ENCODE measurements at places on chromosomes 7 and 10.

- DNase-seq = no peak
Measured at GRCh38 chr7:128955981-128956380, 18.3 kb downstream of the IRF5 start.

DNA sequence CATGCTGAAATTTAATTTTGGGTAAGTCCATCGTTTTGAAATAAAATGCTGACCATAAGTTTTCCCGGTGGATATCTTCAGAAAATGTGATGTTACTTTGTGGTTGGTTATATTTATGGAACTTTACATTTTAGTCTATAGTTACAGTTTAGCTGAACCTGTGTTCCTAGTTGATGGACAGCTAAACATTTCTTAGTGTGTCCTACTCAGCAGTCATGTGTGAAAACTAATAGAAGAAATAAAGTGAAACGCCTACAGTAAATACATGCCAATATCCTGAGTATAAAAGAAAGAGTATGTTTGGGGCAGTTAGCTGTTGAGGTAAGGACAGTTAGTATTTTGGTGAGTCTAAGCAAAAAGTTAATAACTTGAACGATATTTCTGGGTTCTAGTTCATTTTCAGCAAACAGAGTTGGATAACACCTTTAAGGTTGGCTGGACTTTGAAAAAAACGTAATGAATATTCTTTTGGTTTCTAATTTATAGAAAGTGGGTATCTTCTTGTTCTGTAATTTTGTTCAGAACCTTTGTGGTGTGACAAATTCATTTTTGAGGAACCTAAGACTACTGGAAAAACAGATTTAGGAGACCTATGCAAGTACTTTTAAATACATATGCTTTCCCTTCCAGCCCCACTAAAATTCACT is 28.7 kb downstream of the LCOR start:
- no peak for DNase-seq

- no peak for DNase-seq
Measured at GRCh38 chr7:25802473-25802872, 349.5 kb upstream of the NFE2L3 start.

DNA sequence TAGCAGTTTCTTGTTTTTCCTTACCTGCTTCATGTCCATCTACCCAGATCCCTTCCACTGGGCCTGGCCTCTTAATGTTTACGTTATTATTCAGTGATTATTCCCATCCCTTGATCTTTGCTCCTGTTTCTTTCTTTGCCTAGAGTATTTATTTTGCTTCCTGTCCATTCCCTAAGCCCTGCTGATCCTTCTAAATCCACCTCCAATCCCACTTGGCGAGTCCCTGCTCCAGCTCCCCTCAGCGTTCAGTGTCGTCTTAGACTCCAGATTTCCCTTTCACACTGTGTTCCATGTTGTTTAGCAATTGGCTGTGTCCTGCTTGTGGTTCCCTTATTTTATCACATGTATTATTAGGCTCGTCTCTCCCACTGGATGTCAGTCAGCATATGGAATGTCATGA is 7.3 kb downstream of the PPP2R2D start:
- DNase-seq = no peak

GRCh38 chr10:71569775-71570588 is 149.6 kb downstream of the C10orf105 start:
- DNase-seq = peak; percentile 51

- no peak for DNase-seq
Measured at GRCh38 chr10:118980870-118981269, 48.6 kb upstream of the NANOS1 start.

- no peak for DNase-seq
Measured at GRCh38 chr7:4131063-4131462, 551.0 kb upstream of the FOXK1 start.

DNA sequence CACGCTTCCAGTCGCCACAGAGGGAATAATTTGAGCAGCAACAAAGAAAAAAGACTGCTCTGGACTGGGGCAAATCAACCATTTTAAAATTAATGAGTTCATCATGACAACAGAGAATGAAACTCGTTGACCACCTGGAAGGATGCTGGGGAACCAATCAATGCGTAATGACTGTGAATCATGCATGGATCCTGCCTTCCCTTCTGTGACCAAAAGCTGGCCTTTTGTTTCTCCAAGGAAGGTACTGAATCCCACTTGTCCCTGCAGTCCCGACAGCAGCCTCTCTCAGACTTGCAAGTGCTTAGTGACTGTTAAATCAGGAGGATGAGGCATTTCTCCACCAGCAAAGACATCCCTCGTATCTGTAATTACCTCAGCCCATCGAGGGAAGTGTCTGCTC is 68.0 kb upstream of the TNS3 start:
- DNase-seq = no peak

DNA sequence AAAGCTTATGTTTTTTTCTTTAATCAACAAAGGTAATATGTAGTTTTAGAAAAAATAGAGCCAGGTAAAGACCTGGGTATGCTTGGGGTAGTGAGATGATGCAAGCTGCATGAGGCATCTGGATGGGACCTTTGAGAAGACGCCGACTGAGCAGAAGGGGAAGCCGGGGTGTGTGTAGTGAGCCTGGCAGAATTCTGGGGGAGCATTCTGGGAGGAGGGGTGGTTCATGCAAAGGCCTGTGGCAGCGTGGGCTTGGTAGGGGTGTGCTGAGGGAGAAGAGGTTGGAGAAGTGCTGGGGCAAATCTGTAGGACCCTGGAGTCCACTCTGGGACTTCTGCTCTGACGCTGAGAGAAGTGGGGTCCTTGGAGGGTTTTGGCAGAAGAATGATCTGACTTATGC is 33.9 kb upstream of the SHH start:
- DNase-seq = no peak

GRCh38 chr7:29557954-29558353 is 5.7 kb upstream of the PRR15 start:
- DNase-seq = peak; percentile 18

DNA sequence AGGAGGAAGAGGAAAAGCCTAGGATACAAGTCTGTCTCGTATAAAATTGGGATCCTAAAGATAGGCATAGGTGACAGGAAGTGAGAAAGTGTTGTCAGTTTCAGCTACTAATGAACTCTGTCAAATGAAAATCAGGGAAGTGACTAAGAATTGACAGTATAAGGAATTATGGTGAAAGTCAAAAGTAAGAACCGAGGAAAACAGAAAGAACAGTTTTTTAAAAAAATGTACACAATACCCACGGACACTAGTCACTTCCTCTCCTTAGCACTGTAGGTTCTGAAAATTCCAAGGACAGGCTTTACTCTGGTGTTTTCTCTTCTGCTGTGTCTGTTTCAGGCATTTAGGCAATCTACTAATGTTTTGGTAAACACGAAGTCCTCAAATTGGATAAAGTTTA is 42.3 kb downstream of the ATAD1 start:
- peak; percentile 18 for DNase-seq

- peak; percentile 98 for DNase-seq
Measured at GRCh38 chr10:49538381-49539319, at the start of gene ERCC6. Gene ERCC6 (minus strand): TSS chr10:49539121.

GRCh38 chr10:116769791-116770190 is 27.4 kb upstream of the HSPA12A start:
- DNase-seq = peak; percentile 47

DNA sequence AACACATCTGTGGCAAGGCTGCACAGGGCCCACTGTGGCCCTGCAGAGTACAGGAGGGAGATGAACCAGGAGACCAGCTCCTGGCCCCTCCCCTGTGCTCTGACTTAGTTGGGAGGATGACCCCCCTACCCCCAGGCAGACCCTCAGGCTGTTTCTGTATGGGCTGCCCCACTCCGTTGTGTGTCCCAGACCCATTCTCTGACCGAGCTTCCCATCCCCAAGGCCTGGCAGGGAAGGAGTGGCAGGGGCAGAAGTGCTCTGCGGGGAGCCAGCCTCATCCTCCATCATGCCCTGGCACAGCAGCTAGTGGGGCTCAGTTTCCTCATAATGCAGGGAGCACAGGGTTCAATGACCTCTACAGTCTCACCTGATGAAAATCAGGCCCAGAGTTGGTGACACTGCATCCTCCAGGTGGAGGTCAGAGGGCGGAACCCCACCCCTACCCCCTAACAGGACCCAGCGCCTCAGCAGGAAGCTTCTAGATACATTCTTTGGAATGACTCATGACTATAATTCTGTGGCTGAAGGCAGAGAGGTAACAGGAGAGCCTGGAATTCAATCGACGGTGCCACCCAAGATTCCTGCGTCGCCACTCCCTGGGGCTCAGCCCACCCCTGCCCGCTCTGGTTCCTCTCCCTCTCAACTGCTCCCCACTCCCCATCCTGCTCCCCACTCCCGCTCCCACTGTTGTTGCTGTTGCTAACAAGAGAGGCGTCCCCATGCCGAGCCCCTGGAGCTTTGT is 18.2 kb downstream of the PODXL start:
- DNase-seq = peak; percentile 61
